Fibroblast of upper back skin (primary cell): ENCODE measurements at places on chromosomes 1 and 21.
A peak's percentile ranks its signal among the peaks of the same experiment; 100 is the strongest.

- DNase-seq: no peak
These were observed 39.4 kb downstream of the PGBD5 start for GRCh38 chr1:230386637-230387262.

DNA sequence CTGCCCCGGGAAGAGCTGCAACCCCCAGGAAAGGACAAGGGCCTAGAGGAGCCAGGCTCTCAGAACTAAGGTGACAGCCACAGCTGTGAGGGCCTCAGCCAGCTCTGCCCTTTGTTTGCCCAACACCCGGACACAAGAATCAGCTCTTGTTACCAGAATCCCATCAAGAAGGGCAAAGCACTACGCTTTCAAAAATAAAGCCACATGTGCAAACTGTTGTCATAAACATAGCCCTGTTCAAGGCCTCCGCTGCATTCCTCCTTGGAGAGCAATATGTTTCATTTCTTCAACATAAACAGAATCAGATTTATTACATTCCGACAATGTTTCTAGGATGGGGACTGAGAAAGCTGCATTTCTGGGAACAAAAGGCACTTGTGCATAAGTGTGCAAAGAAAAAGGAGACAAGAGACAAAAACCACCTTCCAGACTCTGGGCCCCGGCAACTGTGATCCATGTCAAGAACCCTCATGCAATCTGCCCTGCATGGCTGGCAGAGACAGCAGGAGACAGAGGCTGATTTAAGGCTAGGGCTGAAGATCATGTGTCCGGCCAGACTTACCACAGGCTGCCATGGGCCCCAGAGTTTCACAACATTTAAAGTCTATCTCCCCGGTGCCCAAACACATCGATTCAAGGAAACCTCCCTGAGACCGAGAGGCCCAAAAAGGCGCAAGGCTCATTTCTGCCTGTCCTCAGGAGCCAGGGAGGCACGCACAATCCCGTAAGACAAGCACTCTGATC is 71.0 kb downstream of the SSBP3 start:
- peak; percentile 68 for DNase-seq

DNA sequence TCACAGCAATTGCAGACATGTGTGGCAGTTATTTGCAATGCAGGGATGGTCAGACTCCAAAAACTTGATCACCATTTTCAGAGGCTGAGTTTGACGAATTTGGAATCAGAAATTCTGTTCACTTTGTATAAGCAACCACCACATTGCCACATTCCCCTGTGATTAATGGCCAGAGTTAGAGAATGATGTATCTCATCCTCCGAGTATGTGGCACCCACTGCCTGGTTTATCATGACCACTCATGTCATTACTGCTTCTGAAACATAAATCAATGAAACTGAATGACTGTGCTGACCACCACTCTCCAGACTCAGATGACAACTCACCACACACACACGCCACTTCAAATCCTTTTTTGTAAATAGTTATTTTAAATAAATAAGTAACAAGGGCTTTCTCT is 66.6 kb upstream of the CACHD1 start:
- peak; percentile 49 for DNase-seq

- no peak for DNase-seq
These were observed 48.2 kb downstream of the ADARB1 start for GRCh38 chr21:45122432-45123132.

DNA sequence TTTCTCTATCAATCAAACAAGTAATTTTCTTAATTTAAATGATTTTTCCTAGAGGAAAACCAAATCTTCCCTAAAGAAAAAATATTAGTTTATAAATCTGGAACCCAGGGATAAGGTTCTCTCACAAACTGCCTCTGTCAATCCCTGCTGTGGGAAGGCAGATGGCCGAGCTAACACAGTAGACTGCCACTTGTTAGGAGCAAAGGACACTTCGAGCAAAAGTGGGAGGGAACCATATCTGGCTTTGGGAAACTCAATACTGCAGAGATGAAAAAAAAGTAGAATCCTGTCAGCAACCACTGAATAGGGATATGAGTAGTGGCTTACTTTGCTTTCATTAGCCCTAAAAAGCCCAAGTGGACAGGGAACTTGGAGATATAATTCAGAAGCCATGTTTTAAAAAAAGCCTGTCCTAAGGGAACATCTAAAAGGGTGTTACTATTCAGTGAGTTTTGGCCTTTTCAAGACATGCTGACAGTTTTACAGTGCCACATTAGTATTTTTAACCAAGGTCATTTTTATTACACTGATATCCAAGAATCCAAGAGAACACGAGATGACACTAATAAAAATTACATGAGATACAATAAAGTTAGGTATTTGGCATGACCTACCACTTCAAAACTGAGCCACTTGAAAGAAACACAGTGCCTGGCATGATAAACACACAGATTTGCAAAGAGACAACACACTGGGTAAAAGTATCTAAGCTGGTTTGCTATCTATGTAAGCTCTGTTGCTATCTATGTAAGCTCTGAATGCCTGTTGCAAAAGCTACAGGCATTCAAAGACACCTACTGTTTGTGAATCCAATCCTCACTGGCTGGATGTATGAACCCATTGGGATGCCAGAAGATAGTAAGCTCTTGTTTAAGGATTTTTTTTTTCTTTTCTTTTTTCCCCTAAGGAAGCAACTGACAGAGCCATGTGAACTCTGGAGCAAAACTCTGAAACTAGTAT is 21.4 kb downstream of the TEX38 start:
- DNase-seq: no peak

DNA sequence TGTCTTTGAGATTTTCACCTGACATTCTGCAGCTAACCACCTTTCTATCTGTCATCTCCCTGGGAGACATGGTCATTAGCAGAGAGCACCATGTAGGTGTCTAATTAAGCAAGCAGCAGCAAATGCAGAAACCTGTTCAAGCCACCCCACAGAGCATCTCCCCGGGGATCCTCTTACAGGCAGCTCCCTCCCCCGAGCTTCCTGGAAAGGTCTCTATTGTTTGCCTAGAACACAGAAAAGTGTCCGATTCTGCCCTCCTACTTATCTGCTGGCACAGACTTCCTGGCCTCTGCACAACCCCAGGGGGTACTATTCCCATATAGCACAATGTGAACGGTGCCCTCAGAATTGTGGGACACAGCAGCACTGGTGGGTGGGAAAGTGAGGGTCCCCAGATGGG is 46.1 kb downstream of the PLEKHA6 start:
- no peak for DNase-seq

DNA sequence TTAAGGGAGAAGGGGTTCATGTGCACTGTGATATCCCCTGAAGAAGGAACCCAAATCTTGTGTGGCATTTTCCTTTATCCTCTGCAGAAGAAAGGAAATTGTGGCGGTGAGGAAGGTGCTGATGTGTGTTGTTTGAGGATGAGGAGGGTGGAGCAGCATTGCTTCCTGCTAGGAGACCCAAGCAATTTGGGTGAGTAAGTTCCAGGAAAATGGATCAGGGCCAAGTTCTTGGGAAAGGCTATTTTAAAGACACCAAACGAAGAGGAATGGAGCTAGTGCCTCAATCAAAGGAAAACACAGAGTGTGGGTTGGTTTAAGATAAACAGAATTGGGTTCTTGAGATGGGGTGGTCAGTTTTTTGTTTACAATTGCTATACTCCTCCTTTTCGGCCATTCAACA is 86.7 kb upstream of the MARK1 start:
- no peak for DNase-seq

DNA sequence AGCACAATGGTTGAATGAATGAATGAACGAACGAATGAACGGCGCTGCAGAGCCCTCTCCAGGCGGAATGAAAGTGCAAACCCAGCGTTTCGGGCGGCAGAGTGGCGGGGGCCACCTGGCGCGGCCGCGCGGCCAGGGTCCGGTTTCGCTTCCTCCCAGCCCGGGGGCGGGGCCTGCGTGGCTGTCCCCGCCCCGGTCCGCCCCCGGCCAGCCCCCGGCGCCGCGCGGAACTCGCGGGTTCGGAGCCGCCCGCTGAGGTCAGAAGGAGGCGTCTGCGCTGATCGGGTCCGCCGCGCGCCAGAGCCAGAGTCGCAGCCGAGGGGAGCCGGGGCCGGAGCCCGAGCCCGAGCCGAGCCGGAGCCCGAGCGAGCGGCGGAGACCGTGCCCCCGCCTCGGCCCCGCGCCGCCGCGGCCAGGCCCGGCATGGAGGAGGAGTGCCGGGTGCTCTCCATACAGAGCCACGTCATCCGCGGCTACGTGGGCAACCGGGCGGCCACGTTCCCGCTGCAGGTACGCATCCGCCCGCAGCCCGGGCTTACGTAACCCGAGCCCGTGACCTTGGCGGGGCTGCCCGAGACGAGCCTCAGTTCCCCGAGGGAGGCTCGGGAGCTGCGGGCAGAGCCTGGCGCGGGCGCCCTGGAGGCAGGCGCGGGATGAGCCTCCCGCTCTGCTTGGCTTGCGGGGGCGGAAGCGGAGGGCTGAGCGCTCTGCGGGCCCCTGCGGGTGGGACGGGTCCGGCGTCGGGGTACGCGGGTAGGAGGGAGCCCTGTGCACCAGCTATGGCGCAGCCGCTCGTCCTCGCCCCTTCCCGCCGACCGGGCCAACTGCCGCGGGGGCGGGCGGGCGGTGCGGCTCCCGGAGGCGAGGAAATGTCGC is at the start of gene PDXK:
TSS of gene PDXK (plus strand) at position 258 of the 876 bp plus-strand sequence. CDS start at position 424, 166 bp downstream.
- DNase-seq: peak; percentile 80

DNA sequence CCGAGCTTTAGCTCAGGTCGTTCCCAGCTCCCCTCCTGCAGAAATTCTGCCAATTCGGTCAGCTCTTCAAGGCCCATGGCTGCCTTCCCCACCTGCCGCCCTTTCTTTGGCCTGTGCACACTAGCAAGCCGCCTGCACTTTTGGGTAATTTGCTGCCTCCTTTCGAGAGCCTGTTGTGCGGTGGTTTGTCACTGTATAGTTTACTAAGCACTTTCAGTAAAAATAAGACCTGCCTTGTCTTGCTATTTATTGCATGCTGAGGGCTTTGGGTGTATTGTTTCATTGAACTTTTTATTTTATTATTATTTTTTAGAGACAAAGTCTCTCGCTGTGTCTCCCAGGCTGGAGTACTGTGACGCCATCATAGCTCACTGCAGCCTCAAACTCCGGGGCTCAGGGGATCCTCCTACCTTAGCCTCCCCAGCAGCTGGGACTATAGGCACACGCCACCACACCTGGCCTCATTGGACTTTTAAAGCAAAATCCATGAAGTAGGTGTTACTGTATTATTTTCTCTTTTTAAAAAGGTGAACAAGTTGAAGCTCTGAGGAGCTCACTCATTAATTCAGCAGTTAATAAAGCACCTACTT is 1.1 kb upstream of the FABP3 start:
- no peak for DNase-seq

GRCh38 chr1:246351721-246352120 is 155.4 kb downstream of the SMYD3 start:
- DNase-seq: no peak

- DNase-seq: no peak
These were observed 351.8 kb downstream of the ZNF326 start for GRCh38 chr1:90346757-90347156.

DNA sequence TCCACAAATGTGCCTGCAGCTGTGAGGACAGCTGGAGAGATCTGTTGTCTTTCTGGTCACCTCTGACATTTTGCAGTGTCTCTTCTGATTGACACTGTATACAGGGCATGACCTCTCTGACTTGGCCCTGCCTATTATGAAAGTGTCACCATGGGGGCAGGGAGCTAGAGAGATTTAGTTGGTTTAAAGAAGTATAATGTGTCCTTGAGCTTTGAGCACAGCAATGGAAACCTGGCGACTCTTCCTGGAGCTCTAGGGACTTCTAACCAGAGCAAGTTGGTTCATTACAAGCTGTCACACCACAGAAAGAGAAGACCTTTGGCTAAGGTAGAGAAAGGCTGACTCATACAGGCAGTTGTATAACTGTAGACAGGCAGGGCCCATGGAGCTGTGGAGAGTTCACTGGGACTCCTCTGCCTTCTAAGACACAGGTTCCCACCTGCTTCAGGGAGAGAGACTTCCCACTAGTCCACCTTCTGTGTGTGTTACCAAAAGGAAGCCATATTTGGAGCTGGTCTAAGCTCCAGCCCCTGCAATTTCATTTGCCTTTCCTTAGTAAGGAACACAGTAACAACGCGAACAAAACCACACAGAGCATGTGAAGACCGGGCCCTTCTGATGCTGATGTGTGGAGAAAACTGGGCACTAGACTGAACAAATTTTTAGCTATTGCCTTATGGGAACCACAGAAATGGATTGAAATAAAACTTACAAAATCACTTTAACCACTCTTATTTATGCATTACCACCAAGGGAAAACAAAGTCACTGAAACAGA is 90.5 kb upstream of the ADAR start:
- DNase-seq: no peak

DNA sequence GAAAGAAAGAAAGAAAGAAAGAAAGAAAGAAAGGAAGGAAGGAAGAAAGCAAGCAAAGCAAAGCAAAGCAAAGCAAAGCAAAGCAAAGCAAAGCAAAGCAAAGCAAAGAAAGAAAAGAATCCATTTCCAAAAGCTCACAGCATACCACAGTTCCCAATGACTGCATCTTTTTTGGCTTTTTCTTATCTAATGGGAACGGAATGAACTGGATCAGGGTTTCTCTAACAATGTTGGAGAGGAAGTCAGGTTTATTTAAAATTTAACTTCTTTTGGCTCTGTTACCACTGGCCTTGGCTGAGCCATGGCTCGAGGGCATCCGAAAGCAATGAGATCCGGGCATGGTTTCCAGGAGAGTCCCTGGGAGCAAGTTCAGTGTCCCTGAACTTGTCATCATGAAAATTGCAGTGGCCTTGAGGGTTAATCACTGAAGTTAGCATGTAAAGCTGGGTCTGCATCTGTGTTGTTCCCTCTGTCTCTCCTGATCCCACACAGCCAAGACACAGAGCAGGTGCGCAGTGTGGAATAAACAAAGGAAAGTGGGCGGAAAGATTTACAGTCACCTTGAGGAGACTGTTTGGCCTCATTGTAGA is 34.6 kb upstream of the CTPS1 start:
- no peak for DNase-seq

DNA sequence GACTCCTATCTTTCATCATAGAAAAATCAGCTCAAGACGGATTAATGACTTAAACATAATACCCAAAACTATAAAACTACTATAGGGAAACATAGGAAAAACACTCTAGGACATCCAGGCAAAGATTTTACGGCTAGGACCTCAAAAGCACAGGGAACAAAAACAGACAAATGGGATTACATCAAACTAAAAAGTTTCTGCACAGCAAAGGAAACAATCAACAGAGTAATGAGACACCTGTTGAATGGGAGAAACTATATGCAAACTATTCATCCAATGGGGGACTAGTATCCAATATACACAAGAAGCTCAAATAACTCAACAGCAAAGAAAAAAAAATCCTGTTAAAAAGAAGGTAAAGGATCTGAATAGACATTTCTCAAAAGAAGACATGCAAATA is 18.6 kb downstream of the NSL1 start:
- DNase-seq: no peak

- no peak for DNase-seq
These were observed 3.0 kb downstream of the NMNAT1 start for GRCh38 chr1:9946315-9946714.

- DNase-seq: peak; percentile 52
These were observed 276.4 kb downstream of the SPATA17 start for GRCh38 chr1:217907504-217907903.
